Occipital lobe (tissue), 3 donors: ENCODE measurements at places on chromosomes 5 and 9.

- no peak for DNase-seq
These were observed 36.3 kb upstream of the PALM2AKAP2 start for GRCh38 chr9:109743696-109744095.

DNA sequence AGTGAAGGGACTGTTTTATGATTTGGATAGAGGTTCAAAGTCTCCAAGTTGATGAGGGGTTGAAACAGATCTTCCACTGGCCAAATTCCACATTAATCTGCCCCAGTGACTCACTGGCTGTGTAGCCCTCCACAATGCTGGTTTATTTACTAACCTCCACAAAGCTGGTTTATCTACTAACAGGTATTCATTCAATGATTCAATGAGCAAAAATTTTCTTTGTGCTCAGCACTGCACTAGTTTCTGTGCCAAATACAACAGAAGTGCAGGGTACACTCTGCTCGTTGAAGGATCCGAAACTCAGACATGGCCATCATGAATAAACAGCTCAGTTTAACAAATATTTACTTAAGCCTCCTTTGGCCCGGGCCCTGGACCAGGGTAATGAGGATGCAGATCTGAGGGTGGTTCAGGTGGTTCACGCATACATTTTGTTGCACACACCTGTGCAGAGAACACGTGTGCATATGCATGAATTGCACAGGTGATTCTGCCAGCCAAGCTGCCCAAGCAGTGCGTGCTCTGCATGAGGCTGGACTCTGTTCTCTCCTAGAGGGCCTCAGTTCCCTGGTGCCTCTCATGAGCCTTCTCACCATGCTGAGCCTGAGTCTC is 71.0 kb downstream of the SH3PXD2B start:
- no peak for DNase-seq

DNA sequence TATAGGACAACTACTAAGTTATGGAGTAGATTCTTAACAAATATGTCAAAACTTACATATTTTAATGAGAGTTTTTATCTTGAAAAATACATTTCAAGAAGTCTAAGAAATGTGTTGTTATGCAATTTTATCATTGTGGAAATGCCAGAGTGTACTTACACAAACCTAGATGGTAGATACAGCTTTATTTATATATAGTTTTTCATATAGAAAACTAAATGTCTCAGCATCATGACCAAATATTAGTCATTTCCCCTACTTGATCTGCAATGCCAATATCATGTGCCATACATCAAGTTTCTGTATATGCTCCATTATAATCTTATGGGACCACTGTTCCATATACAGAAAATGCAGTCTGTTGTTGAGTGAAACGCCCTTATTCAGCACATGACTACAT is 28.7 kb downstream of the CAST start:
- DNase-seq, result no peak

DNA sequence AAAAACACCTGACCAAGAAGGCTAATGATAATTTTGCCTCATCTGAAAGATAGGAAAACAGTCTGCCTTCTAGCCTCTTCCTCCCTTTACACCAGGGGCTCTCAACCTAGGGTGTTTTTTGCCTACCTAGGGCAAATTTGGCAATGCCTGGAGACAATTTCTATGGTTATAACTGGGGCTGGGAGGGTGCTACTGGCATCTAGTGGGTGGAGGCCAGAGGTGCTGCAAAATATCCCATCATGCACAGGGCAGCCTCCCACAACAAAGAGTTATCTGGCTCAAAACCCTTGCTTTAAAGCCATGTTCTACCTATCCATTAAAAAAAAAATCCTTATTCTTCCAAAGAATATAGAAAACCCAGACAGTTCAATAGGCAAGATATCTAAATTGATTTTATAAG is 45.0 kb upstream of the NR3C1 start:
- no peak for DNase-seq

- DNase-seq, result no peak
These were observed 49.7 kb downstream of the PHAX start for GRCh38 chr5:126650463-126650862.
